ENCODE measurements at places on chromosomes 1 and 21. TPM values are rescaled to one million over a fixed set of nuclear protein-coding genes. Genes with fewer than 3 reads are reported as not detected.
A peak's percentile ranks its signal among the peaks of the same experiment; 100 is the strongest.

GRCh38 chr1:234611225-234611846 lies 1.4 kb upstream of the IRF2BP2 start:
- peaks cover 37% of the 10 kb centered on the region for H3K4me1 ChIP-seq
- H3K27me3 ChIP-seq, result no peaks in the 10 kb centered on the region
- peak overlapping the region; percentile 100 for H3K27ac ChIP-seq
- H3K4me3 ChIP-seq, result peak overlapping the region; percentile 89

DNA sequence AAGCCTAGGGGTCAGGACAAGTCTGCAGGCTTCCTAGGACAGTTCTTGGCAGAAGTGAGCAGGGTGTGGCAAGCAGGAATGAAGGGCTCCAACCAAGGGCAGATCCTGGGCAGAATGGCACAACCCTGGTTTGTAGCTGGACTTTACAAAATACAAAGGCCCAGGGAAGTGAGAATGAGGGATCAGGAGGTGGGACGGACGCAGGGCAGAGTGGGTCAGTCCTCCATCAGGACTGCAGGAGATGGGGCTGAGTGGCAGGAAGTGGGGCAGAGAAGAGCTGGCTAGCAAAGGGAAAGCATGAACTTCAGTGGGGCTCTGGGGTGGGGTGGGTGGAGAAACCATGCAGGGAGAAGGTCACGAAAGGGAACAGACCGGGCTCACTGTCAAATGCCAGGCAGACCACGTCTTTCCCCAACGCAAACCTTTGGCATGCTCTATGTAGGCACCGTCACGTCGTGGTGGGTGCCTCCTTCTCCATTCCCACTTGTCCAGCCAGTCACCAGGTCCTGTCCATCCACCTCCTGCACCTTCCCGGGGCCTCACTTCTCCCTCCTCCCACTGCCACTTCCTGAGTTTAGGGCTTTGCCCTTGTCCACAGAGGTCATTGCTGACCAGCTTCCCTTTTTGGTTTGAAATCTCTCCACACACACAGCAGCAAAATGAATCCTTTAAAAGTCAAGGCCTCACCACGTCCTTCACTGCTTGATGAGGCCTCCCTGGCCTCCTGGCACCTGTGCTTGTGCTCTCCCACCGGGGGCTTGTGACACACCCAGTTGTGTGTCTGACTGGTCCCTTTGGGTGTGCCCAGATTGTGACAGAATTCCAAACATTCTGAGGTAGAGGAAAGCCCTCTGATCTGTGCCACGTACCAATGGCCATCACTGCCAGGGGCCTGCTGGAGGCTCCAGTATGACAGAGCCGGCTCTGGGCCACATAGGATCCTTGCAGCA lies 8.7 kb upstream of the CLDN19 start:
- no peak for DNase-seq
- H3K4me3 ChIP-seq, result no peak overlapping the region
- H3K27me3 ChIP-seq, result no peaks in the 10 kb centered on the region
- peak overlapping the region; percentile 60 for H3K27ac ChIP-seq
- H3K4me1 ChIP-seq, result peaks cover 6% of the 10 kb centered on the region

GRCh38 chr1:32903991-32904785 lies 3.0 kb upstream of the TMEM54 start:
- H3K4me3 ChIP-seq, result no peak overlapping the region
- peaks cover 17% of the 10 kb centered on the region for H3K4me1 ChIP-seq
- no peak for DNase-seq

Gene SPRR2F
- not detected for polyA plus RNA-seq

Gene HPCAL4
- 0.10 TPM for polyA plus RNA-seq
